ENCODE measurements at places on chromosomes 5 and 9.
A peak's percentile ranks its signal among the peaks of the same experiment; 100 is the strongest.

GRCh38 chr9:128003966-128004604, 23.3 kb upstream of the EEIG1 start:
- DNase-seq, result no peak

DNA sequence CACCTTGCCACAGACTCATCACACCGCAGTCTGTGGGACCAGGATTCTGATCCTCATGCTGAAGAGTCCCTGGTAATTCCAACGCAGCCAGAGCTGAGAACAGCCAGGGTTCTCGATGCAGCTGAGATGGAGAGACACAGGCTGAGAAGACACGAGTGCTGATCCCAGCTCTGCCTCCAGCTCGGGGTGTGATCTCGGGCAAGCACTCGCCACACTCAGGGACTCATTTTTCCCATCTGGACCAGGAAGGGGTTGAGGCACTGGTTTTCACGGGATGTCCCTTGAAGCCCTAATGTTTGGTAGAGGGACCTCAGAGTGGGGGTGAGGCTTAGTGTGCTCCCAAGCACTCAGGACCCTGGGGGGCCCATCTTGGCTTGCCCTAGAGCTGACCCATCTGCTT, 200.4 kb downstream of the CDK5RAP2 start:
- no peak for DNase-seq

DNA sequence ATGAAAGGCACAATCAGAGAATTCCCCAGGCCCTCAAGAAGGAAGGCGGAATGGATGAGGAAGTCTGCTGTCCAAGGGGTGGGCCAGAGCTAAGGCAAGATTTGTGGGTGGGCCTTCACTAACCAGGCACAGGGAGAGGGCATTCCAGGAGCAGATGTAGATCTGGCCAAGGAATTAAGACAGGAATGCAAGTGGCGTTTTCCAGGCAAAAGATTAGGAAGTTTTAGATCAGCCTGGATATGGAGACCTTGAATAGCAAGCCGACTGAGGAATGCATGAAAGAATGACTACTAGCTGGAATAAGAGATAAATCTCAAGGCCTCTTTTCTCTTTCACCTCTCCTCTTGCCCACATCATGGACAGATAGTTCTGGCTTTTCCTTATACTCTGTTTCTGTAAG, 68.5 kb downstream of the GHR start:
- DNase-seq, result no peak

- DNase-seq, result no peak
Observed at GRCh38 chr5:40575921-40576320, 103.8 kb upstream of the PTGER4 start.

DNA sequence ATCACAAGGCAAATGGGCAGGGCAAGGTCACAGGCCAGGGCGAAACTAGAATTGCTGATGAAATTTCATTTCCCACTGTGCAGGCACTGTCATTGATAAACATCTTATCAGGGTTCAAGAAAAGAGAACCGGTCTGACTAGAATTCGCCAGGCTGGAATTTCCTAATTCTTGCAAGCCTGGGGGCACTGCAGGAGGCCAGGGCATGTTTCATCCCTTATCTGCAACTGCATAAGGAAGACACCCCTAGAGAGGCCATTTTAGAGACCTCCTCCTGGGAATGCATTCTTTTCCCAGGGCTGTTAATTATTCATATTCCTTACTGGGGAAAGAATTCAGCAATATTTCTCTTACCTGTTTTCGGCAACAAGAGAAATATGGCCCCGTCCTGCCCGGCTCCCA, 266.2 kb upstream of the CYLC2 start:
- DNase-seq, result no peak

- no peak for DNase-seq
Observed at GRCh38 chr5:158559066-158559465, 540.6 kb downstream of the EBF1 start.

DNA sequence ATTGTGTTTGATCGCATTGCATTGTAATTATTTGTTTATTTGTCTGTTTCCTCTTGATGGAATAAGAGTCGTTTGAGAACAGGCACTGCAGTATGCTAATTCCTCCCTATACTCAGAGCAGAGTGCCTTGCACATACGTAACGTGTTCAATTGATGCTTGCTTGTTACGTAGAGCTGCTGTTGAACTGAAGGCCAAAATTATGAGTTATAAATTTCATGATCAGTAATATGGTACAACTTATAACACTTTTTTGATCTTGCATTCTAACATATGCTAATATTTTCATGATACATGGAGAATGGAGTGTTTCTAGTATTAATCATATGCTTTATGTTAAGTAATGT, 26.5 kb upstream of the LIFR start:
- DNase-seq, result no peak

DNA sequence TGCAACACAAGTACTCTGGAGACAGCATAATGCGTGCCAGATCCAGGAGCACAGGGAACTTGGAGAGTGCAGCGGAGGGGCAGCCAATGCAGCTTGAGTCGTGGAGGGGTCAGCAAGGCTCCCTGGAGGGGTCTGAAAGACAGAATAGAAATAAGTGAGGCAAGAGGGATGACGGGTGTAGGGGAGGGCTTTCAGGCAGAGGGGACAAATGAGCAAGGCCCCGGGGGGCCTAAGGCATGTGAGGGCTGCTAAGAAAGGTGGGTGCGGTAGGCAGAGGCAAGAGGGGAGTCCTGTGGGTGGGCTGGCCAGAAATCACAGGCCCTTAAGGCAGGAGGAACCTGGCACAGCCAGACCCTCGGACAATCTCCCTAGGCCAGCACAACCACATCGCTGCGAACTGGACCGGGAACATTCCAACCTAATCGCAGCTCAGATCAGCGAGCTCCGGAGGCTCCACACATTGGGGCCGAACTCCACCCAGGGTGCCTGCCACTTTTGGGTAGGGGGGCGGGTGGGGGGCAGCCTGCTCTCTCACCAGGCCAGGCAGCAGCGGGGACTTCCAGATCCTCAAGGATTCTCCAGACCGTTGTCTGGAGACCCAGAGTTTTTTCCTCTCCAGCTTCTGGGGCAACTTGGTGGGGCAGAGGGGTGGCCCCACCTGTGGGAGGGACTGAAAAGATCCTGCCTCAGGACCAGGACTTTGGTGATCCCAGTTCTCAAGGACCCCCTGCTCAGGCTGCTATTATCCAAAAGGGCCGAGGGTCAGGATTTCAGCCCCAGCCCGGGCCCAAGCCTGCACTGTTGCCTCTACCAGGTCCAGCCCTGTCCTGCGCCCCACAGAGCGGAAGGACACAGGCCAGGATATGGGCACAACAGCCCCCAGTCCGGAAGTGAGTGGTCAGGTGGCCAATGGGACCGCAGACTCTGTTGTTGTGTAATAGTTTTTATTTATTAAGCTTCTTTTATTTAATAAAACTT, 22.7 kb upstream of the CYSTM1 start:
- no peak for DNase-seq

DNA sequence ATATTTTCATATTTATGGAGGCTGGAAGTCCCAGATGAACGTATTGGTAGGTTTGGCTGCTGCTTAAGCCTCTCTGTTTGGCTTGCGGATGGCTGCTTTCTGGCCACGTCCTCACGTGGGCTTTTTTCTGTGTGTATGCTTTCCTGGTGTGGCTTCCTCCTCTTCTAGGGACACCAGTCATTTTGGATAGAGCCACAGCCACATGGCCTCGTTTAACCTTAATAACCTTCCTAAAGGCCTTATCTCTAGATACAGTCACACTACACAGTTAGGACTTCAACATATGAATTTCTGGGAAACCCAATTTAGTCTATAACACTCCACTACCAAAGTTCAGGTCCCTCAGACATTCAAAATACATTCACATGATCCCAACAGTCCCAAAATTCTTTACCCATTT, 26.9 kb downstream of the NUTM2F start:
- no peak for DNase-seq

GRCh38 chr5:171444582-171444981, 25.1 kb downstream of the FGF18 start:
- DNase-seq, result no peak

GRCh38 chr5:168186289-168187074, 105.0 kb upstream of the WWC1 start:
- DNase-seq, result no peak

GRCh38 chr9:98902925-98903324, 40.8 kb upstream of the COL15A1 start:
- DNase-seq, result no peak

- DNase-seq, result peak; percentile 43
Observed at GRCh38 chr9:133351908-133352634, 4.1 kb downstream of the RPL7A start.

GRCh38 chr5:74131250-74131649, 505.3 kb downstream of the ARHGEF28 start:
- DNase-seq, result no peak

DNA sequence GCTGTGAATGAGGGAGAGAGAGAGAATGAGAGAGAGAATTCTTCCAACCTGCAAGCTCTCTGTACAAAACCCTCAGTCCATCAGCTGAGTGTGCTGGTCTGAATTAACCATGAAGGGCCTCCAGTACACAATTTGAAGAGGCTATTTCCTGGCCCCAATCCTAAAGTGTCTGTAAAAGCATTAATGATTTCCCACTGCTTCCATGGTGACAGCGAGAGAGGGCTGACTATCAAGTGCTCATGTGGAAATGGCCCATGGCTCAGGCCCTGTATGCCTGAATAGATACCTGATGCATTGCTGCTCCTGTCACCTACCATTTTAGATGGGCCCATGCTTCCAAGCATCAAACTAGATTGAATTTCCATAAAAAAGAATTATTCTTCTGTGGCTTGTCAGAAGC, 592.4 kb downstream of the KIF4B start:
- no peak for DNase-seq

GRCh38 chr9:96203867-96204501, 98.0 kb downstream of the HSD17B3 start:
- DNase-seq, result no peak

GRCh38 chr5:1995491-1995890, 112.8 kb upstream of the IRX4 start:
- DNase-seq, result no peak

GRCh38 chr9:130668659-130669058, 4.3 kb downstream of the PRDM12 start:
- no peak for DNase-seq

- DNase-seq, result no peak
Observed at GRCh38 chr9:95028853-95029219, 288.7 kb downstream of the FANCC start.

DNA sequence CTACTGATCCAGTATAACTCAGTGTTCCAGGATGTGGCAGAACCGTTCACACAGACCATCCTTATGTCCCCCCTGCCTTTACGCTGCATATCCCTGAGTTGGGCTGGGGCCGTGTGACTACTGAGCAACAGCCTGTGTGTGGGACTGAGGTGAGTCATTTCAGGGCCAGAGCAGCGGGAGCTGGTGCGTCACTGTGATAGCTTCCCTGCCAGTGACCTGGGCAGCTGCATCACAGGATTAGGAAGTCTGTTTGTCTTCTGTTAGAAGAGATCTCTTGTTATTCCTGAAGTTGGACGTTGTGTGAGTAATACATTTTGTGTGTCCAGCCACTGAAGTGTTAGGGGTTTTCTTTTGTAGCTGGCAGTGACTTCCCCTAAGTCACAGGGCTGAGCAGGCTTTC, 35.6 kb downstream of the TPPP start:
- no peak for DNase-seq

- no peak for DNase-seq
Observed at GRCh38 chr9:130661451-130662098, 2.8 kb upstream of the PRDM12 start.

GRCh38 chr5:16733331-16734006, 116.7 kb upstream of the RETREG1 start:
- DNase-seq, result no peak

DNA sequence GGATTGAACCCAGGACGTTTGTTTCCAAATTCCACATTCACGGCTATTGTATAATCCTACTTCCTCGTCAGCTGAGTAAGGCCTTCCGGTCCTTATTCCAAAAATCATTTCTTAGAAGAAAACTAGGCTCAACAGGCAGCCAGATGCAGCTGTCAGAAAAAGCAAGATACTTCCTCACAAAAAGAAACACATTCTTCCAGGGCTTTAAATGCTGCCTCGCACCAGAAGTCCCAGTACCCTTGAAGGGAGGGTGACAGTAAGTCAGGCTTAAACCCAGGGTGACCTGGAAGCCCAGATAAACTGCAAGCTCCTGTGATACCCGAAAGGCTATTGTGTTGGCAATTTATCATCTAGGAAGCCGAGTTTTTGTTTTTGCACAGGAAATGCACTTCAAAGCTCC, 414.0 kb downstream of the NFIB start:
- DNase-seq, result no peak

GRCh38 chr5:55991768-55992486, 2.8 kb downstream of the IL6ST start:
- DNase-seq, result no peak

GRCh38 chr9:136629001-136629878, 33.5 kb upstream of the EGFL7 start:
- no peak for DNase-seq

GRCh38 chr9:87834357-87834756, 48.3 kb upstream of the SPATA31E1 start:
- DNase-seq, result no peak

DNA sequence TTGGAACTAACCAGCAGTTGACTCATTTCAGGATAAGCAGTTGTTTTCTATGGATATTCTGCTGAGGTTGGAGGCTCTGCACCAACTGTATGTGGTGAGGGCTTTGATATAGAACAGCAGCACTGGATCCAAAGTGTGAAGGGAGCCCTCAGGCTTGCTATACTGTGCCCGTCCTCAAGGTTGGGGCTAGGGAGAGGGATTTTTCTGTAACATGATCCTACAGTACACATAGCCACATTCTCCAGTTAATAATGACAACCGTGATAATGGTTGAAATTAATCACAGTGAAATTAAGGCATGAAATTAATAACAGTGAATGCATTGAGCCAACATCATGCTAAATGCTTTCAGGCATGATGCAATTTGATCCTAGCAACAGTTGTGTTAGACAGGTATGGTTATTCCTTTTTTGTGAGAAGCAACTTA, 36.7 kb downstream of the ARHGAP26 start:
- DNase-seq, result no peak

DNA sequence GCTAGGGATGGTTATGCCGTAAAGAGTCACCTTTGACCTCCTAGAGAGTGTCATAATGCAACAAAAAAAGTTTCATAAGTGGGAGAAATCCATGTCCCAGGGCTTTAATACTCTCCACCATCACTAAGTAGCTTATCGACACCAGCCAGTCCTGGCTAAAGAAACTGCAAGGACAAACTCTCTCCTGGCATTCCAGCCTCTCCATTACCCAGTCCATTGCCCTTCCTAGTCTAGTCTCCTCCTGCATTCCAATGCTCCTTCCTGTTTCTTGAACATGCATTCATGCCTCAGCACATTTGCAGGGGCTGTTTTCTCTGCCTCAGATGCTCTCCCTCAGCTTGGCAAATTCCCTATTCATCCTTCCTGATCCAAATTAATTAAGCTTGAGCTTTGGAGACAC, 364.1 kb downstream of the BRINP1 start:
- DNase-seq, result no peak

DNA sequence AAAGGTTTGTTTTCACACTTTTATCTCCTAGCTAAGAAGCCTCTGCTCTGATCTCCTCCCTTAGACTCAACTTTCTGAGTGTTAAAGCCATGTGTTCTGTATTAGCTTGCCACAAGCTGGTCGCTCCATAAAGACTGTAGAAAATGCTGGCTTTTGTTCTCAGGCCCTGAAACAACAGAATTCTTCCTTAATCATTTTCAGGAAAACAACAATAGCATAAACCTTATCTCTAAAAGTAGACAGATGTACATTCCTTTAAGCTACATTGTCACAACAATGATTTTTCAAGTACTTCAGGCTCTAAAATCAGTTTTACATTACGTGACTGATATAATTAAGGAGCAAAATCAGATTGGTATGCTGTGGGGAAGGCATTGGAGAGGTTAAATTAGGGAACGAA, 41.9 kb downstream of the VCAN start:
- no peak for DNase-seq

GRCh38 chr5:39616131-39616530, 191.4 kb upstream of the DAB2 start:
- no peak for DNase-seq

All from stimulated activated CD4-positive, alpha-beta T cell treated with anti-CD3 and anti-CD28 coated beads, Interleukin-4, amount 100 ng/mL, for 1 hour (primary cell).